ENCODE measurements at places on chromosomes 13 and 19. TPM values are rescaled to one million over a fixed set of nuclear protein-coding genes. Genes with fewer than 3 reads are reported as not detected.

Gene ZNF846
- 5.7 TPM for total RNA-seq

Gene SLC17A7
- total RNA-seq = not detected

Gene TMEM221
- not detected for total RNA-seq

DNA sequence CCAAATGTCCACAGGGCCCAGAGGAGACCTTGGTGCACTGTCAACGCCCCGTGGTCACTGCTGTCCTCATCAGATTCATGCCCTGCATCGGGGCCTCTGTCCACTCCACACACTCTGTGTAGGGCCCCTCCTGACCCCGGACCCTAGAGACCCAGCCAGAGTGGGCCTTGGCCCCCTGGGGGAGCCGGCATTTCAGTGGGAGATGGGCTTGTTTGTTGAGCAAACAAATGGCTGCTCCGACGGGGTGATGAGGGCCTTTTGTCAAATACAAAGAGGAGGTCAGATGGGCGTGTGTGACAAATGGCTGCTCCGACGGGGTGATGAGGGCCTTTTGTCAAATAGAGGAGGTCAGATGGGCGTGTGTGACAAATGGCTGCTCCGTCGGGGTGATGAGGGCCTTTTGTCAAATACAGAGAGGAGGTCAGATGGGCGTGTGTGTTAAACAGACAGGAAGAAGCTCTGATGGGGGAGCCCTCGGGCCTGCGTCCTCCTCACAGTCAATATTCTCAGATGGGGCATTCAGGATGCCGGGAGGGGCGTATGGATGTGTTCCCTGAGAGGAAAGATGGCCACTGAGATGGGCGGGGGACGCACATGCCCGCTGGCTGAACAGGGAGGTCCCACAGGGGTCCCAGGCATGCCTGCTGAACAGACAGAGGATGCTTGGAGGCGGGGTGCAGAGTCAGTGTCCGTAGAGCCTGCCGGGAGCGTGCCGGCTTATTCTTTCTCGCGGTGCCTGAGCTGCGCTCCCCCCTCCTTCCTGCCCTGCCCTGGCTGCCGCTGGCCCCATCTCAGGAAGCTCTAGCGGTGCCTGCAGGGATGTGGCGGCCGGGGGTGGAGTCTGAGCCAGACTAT lies 36.3 kb downstream of the SMIM24 start:
- peaks cover 11% of the 10 kb centered on the region for H3K4me1 ChIP-seq
- no peak for DNase-seq
- no peaks in the 10 kb centered on the region for H3K27me3 ChIP-seq
- no peak overlapping the region for H3K4me3 ChIP-seq
- H3K27ac ChIP-seq = peak overlapping the region; percentile 63

Gene ZNF470
- total RNA-seq = 2.3 TPM

- H3K4me3 ChIP-seq = peak overlapping the region; percentile 47
- H3K27ac ChIP-seq = peak overlapping the region; percentile 83
- peaks cover 49% of the 10 kb centered on the region for H3K4me1 ChIP-seq
- no peaks in the 10 kb centered on the region for H3K27me3 ChIP-seq
- H3K36me3 ChIP-seq = peaks cover 20% of the 10 kb centered on the region
- DNase-seq = no peak
These were observed 8.1 kb downstream of the RPS9 start for GRCh38 chr19:54208784-54209057.

Gene PPFIA3
- 11.3 TPM for total RNA-seq

- peak overlapping the region; percentile 93 for H3K27ac ChIP-seq
- H3K4me3 ChIP-seq = peak overlapping the region; percentile 73
- peaks cover 28% of the 10 kb centered on the region for H3K4me1 ChIP-seq
- no peaks in the 10 kb centered on the region for H3K27me3 ChIP-seq
- peak; percentile 83 for DNase-seq
- peaks cover 8% of the 10 kb centered on the region for H3K36me3 ChIP-seq
These were observed 36.4 kb downstream of the EPS15L1 start for GRCh38 chr19:16435238-16435917.

DNA sequence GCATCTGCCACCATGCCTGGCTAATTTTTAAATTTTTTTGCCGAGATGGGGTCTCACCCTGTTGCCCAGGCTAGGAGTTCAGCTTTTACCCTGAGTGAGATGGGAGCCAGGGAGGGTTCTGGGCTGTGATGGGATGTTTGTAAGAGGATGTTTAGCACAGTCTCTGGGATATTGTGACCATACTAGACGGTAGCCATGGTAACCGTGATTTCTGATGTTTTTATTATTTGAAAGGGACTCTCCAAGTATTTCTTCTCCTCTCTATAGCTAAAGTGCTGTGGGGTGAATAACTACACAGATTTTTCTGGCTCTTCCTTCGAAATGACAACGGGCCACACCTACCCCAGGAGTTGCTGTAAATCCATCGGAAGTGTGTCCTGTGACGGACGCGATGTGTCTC lies 10.4 kb downstream of the TSPAN16 start:
- no peak for DNase-seq
- H3K4me3 ChIP-seq = no peak overlapping the region
- no peaks in the 10 kb centered on the region for H3K4me1 ChIP-seq
- no peak overlapping the region for H3K27ac ChIP-seq
- peaks cover 10% of the 10 kb centered on the region for H3K27me3 ChIP-seq

DNA sequence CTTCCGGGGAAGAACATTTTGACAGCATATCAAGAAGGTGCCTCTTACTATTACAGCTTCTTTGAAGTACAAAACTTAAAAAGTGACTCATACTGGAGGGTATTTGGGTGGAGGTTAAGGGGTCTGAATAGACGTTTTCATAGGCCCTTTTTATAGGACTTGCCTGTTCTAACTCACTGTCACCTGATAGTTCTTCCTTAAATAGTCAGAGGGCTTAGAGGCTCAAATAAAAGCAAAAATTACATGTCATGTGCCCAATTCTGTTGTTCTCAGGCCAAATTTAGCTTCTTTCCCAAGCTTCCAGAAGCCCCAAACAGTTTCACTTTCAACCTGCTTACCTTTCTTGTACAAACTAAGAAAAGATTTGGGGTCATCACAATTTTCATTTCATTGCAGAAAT lies 16.1 kb upstream of the SLC46A3 start:
- DNase-seq = no peak
- H3K36me3 ChIP-seq = no peaks in the 10 kb centered on the region
- H3K4me1 ChIP-seq = no peaks in the 10 kb centered on the region

DNA sequence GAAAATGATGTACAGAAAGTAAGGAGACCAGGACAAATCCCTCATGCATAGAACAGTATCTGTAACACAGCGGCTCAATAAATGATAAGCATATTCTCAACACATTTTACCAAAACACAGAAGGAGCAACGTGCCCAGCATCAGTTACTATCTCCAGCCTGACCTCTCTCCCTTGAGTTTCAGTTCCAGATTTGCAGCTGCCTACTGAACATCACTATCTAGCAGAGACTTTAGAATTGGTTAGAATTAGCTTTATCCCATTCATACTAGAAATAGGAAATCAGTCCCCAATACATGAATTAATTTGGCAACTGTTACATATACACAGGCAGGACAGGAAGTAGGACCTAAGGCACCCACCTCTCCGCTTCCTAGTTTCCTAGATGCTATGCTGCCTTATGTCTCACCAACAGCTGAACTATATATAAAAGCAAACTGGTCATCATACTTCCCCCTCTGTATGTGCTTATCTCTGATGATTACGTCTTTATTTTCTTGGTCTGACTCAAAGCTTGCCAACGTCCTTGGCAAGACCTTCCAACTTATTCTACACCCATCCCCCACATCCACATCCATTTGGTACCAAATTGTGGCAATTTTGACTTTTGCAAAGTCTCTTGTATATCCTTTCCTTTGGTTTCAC lies 61.1 kb downstream of the SACS start:
- no peak overlapping the region for H3K27ac ChIP-seq
- peaks cover 5% of the 10 kb centered on the region for H3K36me3 ChIP-seq
- peaks cover 29% of the 10 kb centered on the region for H3K4me1 ChIP-seq
- H3K27me3 ChIP-seq = peaks cover 1% of the 10 kb centered on the region

GRCh38 chr13:98480915-98481877 lies 95.7 kb downstream of the STK24 start:
- peaks cover 5% of the 10 kb centered on the region for H3K36me3 ChIP-seq
- DNase-seq = no peak
- H3K27me3 ChIP-seq = no peaks in the 10 kb centered on the region
- H3K27ac ChIP-seq = peak overlapping the region; percentile 43
- peaks cover 58% of the 10 kb centered on the region for H3K4me1 ChIP-seq
- peak overlapping the region; percentile 70 for H3K4me3 ChIP-seq

Gene ZNF738
- total RNA-seq = 9.7 TPM

- H3K36me3 ChIP-seq = no peaks in the 10 kb centered on the region
- H3K4me3 ChIP-seq = no peak overlapping the region
- H3K27ac ChIP-seq = no peak overlapping the region
- DNase-seq = no peak
- H3K27me3 ChIP-seq = peaks cover 4% of the 10 kb centered on the region
These were observed 29.5 kb upstream of the SACS start for GRCh38 chr13:23462815-23463559.

DNA sequence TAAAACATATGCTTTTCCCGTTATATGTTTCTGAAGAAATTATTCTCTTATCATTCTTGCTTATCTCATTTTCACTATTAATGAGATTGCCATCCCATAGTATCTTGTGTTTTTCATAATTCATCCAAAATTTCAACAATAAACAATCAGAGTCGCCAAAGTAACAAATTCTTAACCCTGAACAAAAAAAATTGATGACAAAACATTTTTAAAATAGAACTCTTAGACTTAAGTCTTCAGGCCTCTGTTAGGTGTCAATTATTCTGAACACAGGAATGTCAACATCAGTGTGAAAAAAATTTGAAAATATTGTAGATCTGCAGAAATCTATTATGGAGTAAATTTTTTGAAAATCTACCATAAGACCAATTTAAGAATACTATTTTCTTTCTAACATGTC lies 37.4 kb downstream of the NEK5 start:
- H3K27me3 ChIP-seq = peaks cover 7% of the 10 kb centered on the region
- H3K36me3 ChIP-seq = no peaks in the 10 kb centered on the region
- H3K4me1 ChIP-seq = no peaks in the 10 kb centered on the region
- no peak overlapping the region for H3K4me3 ChIP-seq
- no peak for DNase-seq
- H3K27ac ChIP-seq = no peak overlapping the region

GRCh38 chr19:3544742-3545668 lies 6.0 kb downstream of the TEKTIP1 start:
- H3K4me3 ChIP-seq = no peak overlapping the region
- no peak for DNase-seq

DNA sequence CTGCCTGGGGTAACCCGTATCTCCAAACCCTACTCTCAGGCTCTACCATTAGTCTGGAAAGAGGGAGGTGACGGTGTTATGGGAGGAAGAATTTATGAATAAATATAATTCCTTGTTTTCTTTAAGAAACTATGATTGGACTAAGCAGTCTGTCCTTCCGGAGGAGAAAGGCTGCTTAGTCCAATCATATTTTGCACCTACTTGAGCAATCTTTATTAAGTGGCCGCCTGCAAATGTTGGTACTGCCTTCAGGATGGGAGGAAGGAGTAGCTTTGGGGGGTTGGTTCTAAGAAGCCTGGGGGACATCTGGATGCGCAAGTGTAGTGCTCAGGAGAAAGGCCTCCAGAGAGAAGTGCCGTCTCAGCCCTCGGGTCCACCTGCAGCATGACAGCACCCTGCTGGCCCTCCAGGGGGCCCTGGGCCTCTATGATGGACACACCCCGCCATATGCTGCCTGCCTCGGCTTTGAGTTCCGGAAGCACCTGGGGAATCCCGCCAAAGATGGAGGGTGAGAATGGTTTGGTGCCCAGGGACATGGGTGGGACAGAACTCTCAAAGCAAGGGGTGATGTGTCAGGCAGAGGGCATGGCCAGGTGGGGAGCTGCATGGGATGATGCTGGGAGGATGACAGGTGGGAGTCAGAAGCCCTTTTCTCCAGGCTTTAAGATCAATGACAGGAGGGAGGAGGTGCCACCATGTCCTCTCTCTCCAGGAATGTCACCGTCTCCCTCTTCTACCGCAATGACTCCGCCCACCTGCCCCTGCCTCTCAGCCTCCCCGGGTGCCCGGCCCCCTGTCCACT lies 4.1 kb downstream of the ACP4 start:
- no peak overlapping the region for H3K4me3 ChIP-seq
- no peak overlapping the region for H3K27ac ChIP-seq
- H3K4me1 ChIP-seq = peaks cover 4% of the 10 kb centered on the region

DNA sequence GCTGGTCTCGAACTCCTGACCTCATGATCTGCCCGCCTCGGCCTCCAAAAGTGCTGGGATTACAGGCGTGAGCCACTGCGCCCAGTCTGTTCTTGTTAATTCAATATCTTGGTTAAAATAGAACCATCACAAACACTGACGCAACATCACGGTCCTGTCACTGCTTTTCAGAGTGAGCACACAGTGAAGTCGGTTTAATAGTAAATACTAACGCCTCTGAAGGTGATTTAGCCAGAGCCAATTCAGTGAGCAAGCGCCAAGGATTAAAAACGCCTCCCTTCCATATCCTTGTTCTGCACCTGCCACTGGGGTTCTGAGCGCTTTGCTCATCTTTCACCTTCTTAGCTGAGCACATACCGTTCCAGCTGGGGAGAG lies 30.3 kb downstream of the LAMP1 start:
- no peak overlapping the region for H3K27ac ChIP-seq
- peaks cover 1% of the 10 kb centered on the region for H3K27me3 ChIP-seq
- no peaks in the 10 kb centered on the region for H3K4me1 ChIP-seq

DNA sequence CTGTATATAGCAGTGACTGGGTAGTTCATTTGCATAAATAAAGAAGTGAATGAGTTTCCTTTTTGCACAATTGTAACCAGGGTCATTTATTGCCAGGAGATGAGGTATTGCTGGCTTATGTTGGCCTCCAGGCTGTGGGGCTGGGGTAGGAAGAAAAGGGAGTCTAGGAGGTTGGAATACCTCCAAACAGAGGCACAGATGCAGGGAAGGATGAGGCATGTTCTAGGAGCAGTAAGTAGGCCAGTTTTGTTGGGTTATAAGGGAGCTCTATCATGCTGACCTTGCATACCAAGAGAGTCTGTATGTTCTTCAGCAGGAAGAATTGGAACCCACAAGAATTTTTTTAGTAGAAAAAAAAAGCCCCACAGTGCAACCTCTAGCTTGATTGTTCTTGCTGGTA lies 17.2 kb upstream of the CYSLTR2 start:
- H3K27ac ChIP-seq = no peak overlapping the region
- H3K4me1 ChIP-seq = no peaks in the 10 kb centered on the region
- H3K27me3 ChIP-seq = no peaks in the 10 kb centered on the region
- DNase-seq = no peak
- H3K36me3 ChIP-seq = peaks cover 6% of the 10 kb centered on the region
- no peak overlapping the region for H3K4me3 ChIP-seq

Gene ZFR2
- 0.67 TPM for total RNA-seq

- no peaks in the 10 kb centered on the region for H3K27me3 ChIP-seq
- H3K4me1 ChIP-seq = no peaks in the 10 kb centered on the region
- no peak overlapping the region for H3K4me3 ChIP-seq
- no peak for DNase-seq
- no peak overlapping the region for H3K27ac ChIP-seq
These were observed 438.3 kb downstream of the RFC3 start for GRCh38 chr13:34256236-34256635.

GRCh38 chr13:44400736-44401135 lies 27.1 kb downstream of the SERP2 start:
- H3K36me3 ChIP-seq = no peaks in the 10 kb centered on the region
- DNase-seq = no peak
- no peaks in the 10 kb centered on the region for H3K4me1 ChIP-seq
- no peak overlapping the region for H3K27ac ChIP-seq
- peaks cover 12% of the 10 kb centered on the region for H3K27me3 ChIP-seq

Gene OVOL3
- not detected for total RNA-seq

Data from natural killer cell treated with Interleukin-12 subunit alpha and Interleukin-12 subunit beta and Interleukin-15 and Interleukin-18, amount 100 ng/mL, for 72 hours (primary cell).